ENCODE measurements at places on chromosomes 6 and 20.

DNA sequence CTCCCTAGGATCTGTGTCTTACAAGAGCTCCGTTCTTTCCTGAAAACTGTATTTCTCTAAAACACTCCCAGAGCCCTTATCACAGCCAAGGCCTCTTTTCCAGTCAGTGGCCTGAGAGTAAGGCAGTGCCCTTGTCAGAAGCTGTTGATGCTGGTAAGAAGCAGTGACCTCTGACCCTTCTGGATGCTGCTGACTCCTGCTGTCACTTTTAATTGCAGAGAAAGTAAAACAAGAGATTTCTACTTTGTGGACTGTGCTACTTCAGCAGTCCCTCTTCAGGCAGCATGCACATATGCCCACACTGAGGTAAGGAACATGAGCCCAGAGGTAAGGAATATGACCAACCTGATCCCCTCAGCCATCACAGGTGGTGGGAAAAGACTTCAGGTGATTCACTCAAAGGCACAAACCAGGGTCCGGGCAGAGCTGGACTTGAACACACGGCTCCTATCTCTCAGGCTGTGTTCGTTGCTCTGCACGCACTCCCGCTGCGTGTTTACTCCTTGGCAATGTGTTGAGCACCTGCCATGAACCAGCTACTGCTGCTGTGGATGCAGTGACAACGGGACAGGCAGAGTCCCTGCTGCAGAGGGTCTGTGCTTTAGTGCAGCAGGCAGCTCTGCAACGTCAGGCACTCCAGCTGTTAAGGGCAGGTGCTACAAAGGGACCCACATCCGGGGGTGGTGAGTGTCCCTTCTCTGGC is 201.9 kb upstream of the CST7 start:
- DNase-seq: no peak

GRCh38 chr6:132130626-132131298 is 179.6 kb upstream of the CCN2 start:
- DNase-seq: peak; percentile 14

DNA sequence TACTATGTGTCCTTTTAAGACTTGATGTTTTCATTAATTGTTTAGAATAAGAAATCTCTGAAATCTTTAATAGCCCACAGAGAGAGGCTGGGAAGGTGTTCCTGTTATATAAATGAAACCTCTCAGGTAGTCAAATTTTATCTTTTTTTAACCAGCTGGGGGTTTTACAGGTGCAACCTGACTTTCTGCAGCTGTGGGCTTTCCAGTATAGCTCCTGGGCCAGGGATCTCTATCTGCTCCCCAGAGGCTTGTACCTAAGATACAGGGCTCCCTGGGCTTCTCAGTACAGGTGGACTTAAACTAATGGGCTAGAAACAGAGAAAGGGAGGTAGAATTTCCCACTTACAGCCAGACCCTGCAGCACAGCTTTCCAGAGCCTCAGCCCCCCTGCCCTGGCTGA is 49.4 kb downstream of the HLA-C start:
- no peak for DNase-seq

DNA sequence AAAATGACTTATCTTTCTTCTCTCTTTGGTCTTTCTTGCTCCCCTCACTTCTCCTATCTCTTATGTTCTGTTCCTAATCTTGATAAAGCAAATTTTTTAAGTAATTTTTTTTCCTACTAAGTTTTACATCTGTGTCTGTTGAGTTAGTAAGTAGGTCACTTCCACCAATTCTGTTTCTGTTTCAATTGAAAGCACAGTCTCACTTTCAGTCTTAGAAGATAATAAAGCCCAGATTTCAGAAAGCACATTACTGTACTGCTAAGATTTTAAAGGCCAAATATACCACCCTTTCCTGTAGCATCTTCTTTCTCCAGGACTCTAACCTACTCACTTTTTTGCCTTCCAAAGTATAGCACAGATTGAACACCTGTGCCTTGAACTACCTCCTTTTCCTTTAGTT is 866.1 kb upstream of the ADGRB3 start:
- DNase-seq: no peak

GRCh38 chr6:72621291-72622093 is at the start of gene KCNQ5:
Gene KCNQ5, plus strand, starts transcription at chr6:72622064.
- DNase-seq: peak; percentile 59

- DNase-seq: peak; percentile 47
Observed at GRCh38 chr20:50379049-50379990, 130.9 kb upstream of the PTPN1 start.

DNA sequence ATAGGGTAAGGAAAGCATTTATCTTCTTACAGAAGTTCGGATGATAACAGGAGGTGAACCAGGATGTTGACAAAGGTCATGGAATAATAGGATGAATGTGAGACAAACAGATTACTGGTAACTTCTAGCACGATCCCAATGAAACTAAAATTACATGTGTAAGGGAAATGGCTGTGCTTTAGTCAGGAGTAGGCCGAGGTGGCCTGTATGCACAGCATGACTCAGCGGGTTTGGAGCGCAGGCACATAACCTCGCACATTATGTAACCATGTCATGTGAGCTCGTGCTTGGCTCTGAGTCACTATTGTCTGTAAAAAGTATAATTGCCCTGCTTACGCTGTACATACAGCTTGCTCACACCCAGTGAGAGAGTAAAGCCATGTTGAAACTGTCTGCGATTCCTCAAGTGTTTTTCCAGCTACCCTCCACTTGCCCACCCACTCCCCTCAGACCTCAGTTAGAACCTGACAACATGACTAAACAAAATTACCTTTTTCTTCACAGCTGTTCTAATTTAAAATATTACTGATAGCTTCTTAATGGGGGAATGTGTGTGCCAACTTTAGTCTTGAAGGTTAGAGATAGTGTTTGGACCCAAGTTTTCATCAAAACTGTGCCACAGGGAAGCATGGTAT is 8.2 kb downstream of the CYB5R4 start:
- no peak for DNase-seq

GRCh38 chr6:43454290-43454695 is 1.1 kb downstream of the DLK2 start:
- DNase-seq: no peak

DNA sequence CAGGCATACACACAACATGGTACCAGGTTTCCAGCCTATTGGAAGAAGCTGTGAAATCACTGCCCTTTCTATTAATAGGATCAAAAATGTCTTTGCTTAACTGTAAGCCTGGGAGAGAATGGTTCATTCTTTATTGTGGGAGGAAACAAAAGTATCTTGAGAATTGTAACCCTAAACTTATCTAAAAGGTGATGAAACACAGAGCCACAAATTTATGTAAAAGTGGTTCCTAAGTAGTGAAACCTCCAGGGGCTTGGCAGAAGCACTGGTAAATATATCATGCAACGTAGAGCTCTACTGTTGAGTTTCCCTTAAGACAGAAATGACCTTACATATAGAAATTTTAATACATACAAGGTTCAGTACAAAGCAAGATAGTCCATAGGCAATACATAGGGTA is 17.2 kb upstream of the NOX3 start:
- no peak for DNase-seq

DNA sequence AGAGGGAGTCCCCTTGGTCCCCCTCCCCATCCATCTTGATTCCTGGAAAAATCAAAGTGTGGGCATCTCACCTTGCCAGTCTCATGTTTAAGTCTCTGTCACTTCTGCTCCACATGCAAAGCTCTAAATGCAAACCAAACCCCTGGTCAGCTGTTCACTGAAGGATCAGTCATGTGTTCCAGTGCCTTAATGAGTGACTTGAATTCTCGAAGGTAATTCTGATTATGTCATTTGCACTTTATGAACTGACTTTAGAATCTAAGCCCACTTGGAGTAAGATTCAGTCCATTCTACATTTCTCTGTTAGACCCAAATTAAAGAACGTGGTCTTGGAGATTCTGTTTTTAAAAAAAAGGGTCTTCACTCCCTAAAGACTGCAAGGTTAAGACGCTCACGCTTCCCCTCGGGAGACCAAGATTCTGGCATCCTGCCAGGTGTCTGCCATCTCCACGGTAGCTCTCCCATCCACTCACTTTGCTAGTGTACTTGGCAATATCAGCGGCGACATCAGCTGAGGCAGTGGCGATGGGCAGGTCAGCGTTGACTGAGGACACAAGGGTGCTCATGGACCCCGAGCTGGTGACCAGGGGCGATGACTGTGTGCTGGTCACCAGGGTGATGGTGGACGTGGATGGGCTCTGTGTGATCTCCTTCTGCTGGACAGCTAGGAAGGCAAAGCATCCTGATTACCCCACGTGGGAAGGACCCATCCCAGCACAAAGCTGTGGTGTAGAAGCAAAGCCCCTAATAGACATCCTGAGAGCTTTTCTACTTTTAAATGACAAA is 120.5 kb downstream of the ZMYND8 start:
- no peak for DNase-seq

GRCh38 chr6:118542184-118542952 is 5.7 kb upstream of the PLN start:
- DNase-seq: no peak

DNA sequence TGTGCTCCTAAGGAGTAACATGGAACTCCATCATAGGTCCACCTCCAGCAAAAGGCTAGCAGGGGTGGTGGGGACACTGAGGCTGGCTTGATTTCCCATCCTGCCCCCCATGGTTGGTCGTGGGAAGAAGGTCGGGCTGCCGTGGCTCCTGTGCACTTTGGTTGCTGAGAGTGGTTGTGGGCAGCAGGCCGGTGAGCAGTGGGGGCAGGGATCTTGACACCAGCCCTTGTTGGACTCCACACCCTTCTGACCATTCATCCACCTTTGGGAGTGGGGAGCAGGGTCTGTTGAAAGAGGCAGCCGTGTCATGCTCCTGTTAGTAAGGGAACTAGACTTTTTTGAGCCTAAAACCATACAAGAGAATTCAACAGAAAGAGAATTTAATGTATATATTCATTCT is 175.2 kb downstream of the ARID1B start:
- no peak for DNase-seq
